Small intestine (tissue), 16 donors: ENCODE measurements at places on chromosomes 2 and 18.
A peak's percentile ranks its signal among the peaks of the same experiment; 100 is the strongest.

GRCh38 chr18:50422286-50422898, 47.5 kb downstream of the SKA1 start:
- DNase-seq: no peak

DNA sequence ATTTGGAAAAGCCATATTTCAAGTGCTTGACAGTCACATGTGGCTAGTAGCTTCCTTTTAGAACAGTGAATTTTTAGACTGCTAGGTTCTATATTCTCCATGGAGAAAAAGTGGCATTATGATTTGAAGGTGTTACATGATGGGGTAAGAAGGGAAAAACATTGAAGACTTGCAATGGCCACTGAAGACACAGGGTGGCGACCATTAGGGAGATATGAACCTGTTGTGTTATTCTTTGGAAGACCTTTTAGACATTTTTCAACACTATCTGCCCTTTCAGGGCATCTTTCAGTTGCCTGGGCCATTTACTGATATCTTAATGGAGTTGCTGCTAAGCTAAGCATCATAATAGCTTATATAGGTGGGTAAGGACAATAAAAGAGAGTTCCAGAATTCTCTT, 1387.2 kb downstream of the SUCLG1 start:
- DNase-seq: no peak

DNA sequence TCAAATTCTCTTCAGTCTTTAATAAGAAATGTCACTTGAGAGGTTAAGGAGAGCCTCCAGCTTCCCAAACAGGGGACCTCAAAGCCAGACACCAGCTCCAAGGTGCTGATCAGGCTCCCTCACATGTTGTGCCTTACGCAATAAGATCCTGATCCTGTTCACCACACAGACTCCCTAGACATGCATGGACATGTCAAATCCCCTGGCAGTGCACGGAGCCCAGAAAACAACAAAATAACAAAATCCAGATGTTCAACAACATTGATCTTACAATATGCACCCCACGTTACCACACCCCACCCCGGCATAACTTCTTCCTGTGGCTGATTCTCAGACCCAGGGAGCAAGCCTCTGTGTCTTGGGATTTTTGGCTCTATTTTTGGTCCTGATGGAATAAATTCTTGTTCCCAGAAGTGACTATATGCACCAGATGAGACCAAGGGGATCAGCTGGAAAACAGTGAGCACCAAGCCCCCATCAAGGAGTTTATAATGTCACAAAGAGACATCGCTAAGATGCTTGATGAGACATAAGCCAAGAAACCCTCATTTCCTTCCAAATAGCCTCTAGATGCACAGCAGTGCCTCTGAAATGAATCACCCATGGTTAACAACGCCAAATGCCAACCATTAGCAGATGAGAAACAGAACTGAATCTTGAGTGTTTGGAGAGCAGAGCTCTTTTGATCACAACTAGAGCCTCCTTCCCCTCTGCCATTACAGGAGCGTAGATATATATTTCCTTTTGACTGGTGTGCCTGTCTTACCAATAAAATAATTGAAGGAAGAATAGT, 198.2 kb downstream of the PRKCE start:
- no peak for DNase-seq

DNA sequence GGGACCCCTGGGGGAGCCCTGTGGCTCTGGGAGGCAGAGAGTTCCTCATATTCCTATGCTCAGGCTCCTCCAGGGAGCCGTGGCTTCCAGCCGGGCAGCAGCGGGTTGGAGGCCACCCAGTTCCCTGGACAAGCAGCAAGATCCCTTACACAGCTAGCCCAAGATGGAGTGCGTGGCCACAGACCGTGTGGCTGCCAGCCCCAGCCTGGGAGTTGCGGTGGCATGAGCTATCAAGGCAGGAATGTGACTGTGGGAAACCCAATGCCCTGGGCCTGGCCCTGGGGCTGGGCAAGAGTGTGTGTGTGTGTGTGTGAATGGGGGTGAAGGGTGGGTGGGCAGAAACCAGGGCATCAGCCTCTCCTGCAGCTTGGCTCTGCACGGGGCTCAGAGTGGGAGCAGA, 130.5 kb downstream of the DYSF start:
- no peak for DNase-seq

- DNase-seq: peak; percentile 68
Measured at GRCh38 chr18:50009773-50010335, 185.1 kb downstream of the MYO5B start.

DNA sequence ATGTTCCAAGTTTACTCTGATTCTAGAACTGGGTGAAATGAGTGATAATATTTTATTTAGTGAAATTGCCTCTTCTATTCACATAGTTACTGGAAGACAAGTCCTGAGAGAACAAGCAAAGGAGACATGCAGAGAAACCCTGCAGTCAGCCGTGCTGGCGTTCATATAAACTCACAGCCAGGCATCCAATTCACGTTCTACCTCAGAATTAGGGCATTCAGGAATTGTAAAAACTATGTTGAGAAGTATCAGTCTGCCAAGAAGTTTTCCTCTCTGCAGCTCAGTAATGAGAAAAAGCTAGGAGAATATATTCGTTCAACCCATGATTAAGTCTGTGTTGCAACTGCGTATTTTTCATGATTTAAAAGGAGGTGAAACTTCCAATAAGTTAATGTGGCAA, 156.2 kb upstream of the DSEL start:
- no peak for DNase-seq

- no peak for DNase-seq
Measured at GRCh38 chr2:224309176-224309575, 92.7 kb downstream of the FAM124B start.

- peak; percentile 1 for DNase-seq
Measured at GRCh38 chr2:213923543-213923942, 487.3 kb upstream of the VWC2L start.

- no peak for DNase-seq
Measured at GRCh38 chr18:59109375-59109774, 30.3 kb upstream of the SEC11C start.

DNA sequence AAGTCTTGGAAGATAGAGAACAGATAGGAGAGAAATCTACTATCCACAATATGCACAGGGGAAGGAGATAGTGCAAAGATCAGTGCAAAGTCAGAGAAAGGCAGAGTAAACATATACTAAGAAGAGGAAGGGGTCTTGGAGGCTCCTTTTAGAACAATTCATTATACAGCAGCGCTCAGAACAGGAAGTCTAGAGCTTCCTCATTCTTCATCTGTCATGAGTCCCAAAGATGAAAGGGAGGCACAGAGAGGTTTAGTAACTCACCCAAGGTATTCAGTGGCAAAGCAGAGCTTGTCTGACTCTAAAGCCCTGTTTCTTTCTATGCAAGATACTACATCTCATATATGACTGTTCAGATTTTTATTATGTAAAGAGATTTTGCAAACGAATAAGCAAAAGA, 1.4 kb downstream of the SP110 start:
- peak; percentile 14 for DNase-seq

GRCh38 chr2:175206866-175207265, 25.4 kb upstream of the ATP5MC3 start:
- DNase-seq: no peak

- no peak for DNase-seq
Measured at GRCh38 chr2:2018713-2019410, 274.5 kb upstream of the PXDN start.

DNA sequence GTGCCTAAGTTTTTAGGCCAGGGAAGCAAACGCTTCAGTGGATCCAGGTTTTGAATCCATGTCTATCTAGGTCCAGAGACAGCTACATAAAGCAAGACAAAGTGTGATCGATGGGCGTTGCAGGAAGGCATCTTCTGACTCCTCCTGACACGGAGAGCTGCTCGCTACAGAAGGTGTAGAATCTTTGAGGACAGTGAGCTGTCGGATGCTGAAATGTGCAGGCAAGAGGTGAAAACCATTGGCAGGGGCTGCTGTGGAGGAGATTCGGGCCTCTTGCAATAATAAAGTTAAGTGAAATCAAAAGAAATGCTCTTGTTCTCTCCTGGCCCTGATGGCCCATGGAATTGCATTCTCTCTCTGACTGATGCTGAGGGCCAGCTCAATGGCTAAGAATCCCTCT, 336.2 kb downstream of the CYRIA start:
- no peak for DNase-seq

GRCh38 chr2:107001964-107002696, 116.2 kb upstream of the ST6GAL2 start:
- DNase-seq: no peak

GRCh38 chr2:3652896-3653625, 4.9 kb upstream of the ALLC start:
- DNase-seq: no peak

DNA sequence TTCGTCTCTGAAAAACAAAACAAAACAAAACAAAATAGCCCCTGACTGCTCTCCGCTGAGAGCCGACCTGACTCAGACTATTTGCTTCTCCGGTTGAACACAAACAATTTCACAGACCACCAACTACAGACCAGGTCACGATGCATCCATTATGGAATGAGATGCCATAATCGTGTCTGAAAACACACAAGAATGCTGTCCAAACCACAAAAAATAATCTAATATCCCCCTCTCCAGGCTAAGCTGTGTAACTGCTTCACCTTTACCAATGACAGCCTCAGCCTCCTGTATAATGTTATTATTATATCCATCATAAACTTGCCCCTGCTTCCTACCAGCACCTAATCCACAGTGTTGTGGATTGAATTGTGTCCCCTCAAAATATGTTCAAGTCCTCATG, 114.7 kb downstream of the DNAH6 start:
- peak; percentile 51 for DNase-seq

DNA sequence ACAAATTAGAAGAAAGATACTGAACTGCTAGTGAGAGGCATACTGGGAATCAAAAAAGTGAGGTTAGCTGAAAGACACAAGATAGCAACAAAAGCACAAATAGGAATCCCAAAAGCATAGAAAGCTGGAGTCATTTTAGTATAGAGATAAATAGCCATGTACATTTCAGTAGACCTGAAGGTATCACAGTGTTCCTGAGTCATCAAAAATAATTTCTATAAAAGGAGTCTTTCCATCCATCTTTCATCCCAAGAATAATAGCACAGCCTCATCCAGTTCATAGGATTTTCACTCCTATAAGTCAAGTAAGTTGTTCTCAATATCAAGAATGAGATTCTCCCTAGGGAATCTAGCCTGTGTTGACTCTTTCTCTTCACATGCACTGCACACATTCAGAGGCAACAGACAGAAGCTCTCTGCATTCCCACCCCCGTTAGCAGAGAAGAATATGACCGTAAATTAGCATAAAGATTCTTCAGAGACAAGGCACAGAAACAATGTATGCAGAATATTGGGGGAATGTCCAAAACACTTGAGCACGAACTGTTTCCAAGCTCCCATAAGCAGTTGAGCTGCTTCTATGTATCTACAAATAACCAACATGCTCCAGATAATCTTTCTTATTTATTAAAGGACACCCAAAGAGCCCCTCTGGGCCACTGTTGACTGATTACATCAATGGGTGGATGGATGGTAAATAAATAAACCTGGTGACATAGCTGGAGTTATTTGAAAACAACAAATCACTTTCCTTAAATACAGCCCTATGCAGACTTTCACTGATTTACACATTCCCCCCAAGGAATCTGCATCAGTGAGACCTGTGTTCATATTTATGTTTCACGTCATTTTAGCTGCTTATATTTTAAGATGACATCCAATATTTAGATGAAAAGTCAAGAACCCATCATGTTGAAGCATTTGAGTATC, 174.5 kb upstream of the PKDCC start:
- no peak for DNase-seq

GRCh38 chr2:191650896-191651773, 26.8 kb upstream of the NABP1 start:
- no peak for DNase-seq
